Stimulated activated CD4-positive, alpha-beta T cell treated with anti-CD3 and anti-CD28 coated beads, Interleukin-4, amount 100 ng/mL, for 1 hour (primary cell): ENCODE measurements at places on chromosomes 4 and X.
A peak's percentile ranks its signal among the peaks of the same experiment; 100 is the strongest.

GRCh38 chr4:182320092-182320491 lies 76.9 kb downstream of the TENM3 start:
- no peak for DNase-seq

- no peak for DNase-seq
Measured at GRCh38 chr4:81337211-81337610, 122.2 kb upstream of the PRKG2 start.

DNA sequence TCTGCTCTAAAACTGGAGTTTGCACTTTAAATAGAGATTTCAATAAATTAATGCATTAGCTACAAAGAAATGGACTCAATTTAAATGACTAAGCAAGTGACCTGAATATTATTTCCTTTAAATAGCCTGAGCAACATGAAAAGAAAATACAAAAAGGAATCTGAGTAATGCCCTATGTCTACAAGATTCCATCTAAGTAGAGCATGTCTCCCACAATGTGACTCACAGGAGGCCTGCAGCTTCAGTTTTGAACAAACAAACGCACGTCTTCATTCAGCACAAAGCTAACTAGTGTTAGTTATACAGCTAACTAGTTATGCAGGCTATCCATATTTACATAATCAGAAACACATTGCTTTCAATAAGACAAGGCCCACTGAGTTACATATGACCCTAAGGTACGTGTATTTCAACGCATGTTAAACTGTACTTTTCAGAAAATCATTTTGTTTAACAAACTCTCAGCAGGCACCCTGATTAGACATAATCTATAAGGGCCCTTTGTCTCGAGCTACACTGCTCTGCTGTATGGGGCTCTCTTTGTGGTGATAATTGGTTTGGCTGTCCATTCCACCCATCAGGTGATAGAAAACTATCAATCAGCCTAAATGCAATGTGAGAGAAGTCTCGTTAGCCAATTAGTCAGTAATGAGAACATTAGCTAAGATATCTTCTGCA lies 116.5 kb downstream of the MAML3 start:
- DNase-seq = no peak

- no peak for DNase-seq
Measured at GRCh38 chr4:81494031-81494431, 22.3 kb upstream of the RASGEF1B start.

DNA sequence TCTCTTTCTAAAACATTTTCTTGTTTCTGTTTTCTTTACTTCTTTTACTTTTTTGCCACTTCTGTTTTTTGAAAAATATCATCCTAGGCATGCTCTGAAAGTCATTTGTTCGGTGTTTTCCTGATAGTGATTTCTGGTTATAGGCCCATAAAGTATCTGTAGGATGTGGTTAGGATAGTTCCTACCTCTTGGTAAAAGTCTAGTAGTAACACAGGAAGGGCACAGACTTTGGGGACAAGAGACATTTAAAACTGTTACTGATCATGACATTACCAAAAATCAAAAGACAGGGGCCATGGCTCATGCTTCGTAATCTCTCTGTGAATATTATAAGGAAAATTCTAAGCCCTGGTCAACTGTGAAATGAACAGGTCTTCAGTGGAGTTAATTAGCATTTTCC lies 44.8 kb downstream of the FHL1 start:
- DNase-seq = no peak

GRCh38 chr4:184169225-184169867 lies 48.3 kb downstream of the ENPP6 start:
- DNase-seq = no peak

DNA sequence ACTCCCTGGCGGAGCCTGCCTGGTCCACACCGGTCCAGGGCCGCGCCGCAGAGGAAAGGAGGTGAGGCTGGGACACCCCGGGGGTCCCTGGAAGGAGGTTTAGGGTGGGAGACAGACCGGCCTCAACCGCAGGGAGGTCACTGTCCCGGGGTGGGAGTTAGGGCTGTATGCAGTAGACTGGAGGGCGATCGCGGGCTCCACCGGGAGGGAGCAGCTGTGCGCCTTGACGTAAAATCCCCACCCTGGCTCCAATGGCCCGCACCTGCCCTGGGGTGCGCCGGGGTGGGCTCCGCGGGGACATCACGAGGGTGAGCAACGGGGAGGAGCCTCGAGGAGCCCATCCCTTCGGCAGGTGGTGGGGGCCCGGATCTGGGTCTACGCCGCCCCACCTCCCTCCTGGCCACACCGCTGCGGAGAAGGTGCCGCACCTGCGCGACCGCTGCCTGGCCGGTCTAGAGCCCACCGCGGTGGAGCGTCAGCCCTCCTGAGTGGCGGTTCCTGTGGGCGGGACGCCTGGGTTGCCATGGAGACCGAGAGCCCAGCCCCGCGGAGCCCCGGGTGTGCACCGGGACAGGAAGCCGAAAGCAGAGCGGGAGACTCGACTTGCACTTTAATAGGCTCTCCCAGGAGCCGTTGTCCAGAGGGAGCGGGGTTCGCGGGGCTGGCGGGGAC lies 105.1 kb downstream of the ADRA2C start:
- no peak for DNase-seq

- no peak for DNase-seq
Measured at GRCh38 chr4:177441061-177441802, 1.0 kb downstream of the AGA start.

- DNase-seq = no peak
Measured at GRCh38 chr4:11483046-11483445, 54.4 kb upstream of the HS3ST1 start.

DNA sequence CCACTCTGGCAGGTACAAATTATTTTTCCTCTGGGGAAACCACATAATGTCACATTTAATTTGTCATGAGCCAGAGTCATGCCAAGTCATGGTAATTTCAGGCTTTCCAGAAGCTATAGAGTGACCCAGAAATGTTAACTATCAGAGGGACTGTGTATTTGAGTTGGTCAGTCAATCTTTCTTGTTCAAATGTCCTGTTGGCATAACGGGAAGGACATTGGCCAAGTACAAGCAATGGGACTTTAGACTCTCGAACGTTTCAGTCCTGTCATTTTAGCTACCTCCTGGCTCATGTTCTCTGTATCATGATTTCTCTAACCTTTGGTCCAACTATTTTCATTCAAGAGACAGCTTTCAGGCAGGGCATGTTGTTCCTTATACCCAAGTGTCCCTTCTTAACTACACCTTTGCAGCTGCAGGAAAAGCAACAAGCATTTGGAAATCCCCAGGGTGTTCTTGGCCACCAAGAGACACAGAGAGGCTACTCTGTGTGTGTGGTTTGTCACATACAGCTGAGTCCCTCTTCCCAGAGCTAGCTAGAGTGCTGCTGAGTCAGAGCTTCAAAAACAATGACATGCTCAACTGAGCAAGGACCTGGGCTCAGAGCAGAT lies 142.6 kb downstream of the EGF start:
- no peak for DNase-seq

GRCh38 chr4:80538276-80538926 lies 202.9 kb downstream of the CFAP299 start:
- no peak for DNase-seq

- DNase-seq = no peak
Measured at GRCh38 chr4:95987851-95988250, 148.0 kb downstream of the PDHA2 start.

DNA sequence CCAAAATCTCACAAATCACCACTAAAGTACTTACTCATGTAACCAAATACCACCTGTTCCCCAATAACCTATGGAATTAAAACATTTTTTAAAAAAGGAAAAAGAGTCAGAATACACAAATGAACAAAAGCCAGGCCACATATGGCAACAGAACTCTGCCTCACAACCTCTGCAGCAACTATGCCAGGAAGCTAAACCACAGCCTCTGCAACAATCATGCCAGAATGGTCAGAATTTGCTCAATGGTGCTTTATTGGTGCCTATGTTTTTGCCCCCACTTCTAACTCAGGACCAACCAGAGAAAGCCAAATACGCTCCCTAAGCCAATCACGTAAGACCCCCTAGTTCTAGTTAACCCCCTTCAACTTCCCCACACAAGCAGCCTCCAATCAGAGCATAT lies 69.6 kb downstream of the HOPX start:
- no peak for DNase-seq

DNA sequence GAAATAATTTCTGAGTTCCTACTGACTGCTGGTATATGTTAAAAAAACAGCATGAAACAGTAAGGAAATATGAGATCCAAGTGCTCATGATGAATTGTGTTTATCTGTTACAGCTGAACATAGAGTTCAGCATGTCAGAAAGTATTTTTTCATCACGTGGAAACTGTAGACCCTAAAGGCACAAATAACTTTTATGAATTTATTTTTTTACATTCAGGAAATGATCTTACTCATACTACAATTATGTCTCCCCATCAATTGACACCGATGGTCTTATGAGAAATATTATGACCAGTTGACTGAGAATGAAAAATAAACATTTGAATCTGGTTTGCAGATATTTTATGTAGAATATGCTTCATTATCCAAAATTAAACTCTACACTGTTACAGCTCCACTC lies 283.1 kb upstream of the SPANXN4 start:
- no peak for DNase-seq

DNA sequence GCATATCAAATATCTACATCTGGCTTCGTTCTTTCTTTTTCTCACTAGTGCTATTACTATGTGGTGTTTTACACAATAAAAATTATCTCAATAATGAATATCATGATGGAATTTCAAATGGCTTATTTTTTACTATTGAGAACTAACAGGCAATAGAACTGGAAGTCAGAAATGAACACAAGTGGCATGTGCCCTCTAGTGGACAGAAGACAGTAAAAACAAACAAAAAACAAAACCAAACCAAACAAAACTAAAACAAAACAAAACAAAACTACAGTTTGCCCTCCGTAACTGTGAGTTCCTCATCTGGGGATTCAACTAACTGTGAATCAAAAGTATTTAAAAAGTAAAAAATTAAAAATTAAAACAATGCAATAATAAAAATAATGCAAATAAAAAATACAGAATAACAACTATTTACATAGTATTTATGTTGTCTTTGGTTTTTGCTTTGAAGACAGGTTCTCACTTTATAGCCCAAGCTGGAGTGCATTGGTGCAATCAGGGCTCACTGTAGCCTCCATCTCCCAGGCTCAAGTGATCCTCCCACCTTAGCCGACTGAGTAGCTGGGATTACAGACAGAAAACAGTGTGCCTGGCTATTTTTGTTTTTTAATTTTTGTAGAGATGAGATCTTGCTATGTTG lies 195.6 kb upstream of the TACR3 start:
- DNase-seq = no peak

GRCh38 chrX:45771560-45772340 lies 571.1 kb upstream of the DIPK2B start:
- DNase-seq = peak; percentile 48

DNA sequence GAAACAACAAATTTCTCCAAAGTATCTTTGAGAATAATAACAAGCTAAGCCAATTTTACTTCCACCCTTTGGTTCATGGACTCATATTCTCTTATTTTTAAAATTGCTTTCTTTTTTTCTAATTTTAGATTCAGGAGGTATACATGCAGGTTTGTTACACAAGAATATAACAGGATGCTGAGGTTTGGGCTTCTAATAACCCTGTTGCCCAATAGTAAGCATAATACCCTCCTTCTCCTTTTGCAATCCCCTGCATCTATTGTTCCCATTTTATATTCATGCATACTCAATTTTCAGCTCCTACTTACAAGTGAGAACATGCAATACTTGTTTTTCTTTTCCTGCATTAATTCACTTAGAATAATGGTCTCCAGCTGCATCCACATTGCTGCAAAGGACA lies 202.3 kb upstream of the FSTL5 start:
- DNase-seq = no peak

DNA sequence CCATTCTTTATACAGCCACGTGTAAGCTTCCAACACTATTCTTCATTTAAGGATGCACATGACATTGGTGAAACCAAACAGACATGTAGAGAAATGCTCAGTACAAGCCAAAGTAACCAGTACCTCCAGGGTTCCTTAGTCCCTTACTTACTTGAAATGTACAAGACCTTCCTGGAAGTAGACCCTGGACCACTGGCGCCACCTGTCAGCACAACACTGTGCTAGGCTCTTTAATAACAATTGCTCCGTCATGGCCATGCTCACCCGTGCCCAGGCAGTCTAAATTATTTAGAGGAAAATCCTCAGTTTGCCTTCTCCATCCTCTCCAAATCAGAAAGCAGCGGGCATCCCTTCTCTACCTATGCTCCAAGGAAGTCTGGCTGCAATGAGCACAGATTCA lies 52.7 kb downstream of the ADGRA3 start:
- DNase-seq = peak; percentile 48

DNA sequence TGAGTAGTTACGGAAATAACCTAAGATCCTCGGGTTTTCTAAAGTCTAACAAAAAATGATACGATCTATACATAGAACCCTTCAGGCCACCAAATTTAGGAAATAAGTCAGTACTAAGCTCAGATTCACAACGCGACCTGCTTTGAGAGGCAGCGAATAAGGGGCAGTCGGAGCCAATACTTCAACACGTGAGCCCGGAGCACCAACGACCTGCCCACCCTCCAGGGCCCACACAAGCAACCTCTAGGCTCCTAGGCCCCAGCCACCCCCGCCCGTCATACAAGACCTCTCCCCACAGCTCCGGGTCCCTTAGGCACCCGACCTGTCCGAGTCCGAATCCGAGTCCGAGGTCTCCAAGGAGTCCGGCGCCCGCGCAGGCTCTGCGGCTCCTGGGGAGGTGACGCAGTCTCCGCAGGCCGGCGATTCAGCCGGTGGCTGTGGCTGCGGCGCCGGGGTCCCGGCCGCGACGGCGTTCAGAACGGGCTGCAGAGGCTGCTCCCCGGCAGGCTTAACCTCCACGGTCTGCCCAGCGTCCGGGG lies 580 bp downstream of the NAF1 start:
- peak; percentile 53 for DNase-seq

GRCh38 chr4:24521544-24521943 lies 62.8 kb downstream of the DHX15 start:
- no peak for DNase-seq

- no peak for DNase-seq
Measured at GRCh38 chr4:100635899-100636298, 118.1 kb upstream of the EMCN start.

DNA sequence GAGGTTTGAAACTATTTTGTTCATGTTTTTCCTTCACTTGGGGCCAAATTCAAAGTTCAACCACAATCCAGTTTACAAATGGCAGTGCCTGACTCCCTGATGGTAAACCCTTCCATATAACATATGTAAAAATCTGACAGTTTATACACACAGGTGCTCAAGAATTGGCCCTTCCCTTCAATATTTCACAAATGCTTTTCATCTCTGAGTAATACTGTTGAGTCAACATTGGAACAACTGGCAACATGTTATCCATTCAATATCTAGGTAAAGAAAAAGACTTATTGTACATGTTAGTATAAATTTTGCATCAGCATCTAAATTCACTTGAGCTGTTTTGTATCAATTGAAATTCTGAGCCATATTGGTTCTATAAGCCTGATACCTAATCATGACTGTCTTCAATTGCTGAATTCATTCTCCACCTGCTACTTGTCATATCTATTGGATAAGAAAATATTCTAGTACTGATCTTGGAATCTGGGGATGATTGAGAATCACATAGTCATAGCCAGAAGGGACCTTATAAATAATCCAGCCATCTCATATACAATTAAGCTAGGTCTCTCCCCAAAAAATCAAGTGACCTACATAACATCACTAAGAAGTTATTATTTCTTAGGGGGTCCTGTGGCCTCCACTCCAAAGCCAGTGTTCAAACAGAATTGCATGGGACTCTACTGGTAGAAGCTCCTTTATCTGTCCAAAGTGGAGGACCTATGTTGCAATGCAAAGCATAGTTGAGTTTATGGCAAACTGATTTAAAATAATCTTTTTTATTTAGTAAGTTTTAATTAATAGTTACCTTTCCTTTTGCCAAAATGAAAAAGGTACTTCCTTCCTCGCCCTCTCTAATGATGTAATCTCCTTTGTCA lies 61.9 kb downstream of the PRKG2 start:
- DNase-seq = no peak
